Fibroblast of skin of right quadriceps (primary cell): ENCODE measurements at places on chromosomes 3 and 15.

DNA sequence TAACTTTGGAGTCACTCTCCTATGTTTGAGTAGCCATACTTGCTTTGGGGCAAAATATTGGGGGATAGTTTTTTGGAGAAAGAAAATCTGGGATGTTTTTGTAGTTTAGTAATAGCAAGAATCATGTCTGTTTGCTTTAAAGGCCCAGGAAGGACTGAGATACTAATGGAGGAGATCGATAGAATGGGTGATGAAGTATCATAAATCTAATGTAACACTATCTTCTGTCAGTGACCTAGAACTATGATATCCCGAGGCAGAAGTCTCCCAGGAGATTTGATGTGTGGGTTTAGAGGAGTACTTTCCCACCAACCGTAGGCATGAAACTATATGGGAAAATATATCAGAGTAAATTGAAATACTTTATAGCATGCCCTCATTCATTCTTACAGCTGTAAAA lies 21.0 kb upstream of the NFKBIZ start:
- peak; percentile 28 for DNase-seq

DNA sequence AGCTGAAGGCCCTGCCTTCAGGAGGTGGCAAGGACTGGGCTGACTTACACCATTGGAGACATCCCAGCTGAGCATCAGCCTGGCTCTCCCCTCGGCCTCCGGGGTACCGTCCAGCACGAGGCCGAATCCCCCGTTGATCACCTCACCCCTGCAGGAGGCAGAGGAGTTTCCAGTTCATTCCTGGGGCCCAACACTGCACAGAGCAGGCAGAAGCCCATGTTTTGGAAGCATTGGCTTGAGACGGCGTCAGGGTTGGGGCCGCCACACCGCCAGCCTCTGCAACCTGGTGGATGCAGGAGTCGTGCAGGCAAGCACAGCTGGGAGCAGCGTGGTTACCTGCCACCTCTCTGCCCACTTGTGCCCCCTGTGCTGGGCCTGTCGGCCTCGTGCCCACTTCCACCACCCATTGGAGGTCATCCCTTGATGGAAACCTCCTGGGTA lies 7.7 kb upstream of the ZXDC start:
- DNase-seq, result no peak

GRCh38 chr15:44243141-44243540 lies 45.4 kb upstream of the GOLM2 start:
- no peak for DNase-seq

DNA sequence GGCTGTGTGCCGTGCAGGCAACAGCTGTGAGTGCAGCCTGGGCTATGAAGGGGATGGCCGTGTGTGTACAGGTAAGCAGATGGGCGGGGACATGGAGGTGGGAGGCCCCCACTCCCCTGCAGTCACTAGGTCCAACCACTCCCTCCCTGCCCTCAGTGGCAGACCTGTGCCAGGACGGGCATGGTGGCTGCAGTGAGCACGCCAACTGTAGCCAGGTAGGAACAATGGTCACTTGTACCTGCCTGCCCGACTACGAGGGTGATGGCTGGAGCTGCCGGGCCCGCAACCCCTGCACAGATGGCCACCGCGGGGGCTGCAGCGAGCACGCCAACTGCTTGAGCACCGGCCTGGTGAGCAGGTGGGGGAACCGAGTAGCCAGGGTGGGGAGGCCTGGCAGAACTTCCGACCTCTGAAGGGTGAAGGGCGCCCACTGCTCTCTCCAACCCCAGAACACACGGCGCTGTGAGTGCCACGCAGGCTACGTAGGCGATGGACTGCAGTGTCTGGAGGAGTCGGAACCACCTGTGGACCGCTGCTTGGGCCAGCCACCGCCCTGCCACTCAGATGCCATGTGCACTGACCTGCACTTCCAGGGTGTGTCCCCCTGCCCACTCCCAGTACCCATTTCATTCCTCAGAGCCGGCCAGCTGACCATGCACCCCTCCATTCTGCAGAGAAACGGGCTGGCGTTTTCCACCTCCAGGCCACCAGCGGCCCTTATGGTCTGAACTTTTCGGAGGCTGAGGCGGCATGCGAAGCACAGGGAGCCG lies 11.6 kb downstream of the NT5DC2 start:
- no peak for DNase-seq

DNA sequence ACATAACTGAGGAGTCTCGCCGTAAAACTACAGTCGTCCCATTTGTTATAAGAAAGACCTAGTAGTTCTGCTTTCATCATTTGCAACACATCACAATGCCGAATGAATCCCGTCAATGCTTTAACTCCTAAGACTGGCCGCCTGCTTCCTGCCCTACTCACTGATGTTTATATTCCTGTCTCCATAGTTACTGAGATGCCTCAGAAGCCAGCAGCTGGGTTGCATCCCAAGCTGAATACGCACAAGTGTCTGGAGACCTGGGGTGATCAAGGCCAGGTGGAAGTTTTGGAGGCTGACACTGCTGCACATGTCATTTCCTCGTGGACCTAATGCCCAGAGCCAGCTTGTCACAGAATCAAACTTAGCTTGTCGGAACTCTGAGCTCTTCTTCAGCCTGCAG lies 95.2 kb upstream of the UBE2E1 start:
- DNase-seq, result peak; percentile 87

DNA sequence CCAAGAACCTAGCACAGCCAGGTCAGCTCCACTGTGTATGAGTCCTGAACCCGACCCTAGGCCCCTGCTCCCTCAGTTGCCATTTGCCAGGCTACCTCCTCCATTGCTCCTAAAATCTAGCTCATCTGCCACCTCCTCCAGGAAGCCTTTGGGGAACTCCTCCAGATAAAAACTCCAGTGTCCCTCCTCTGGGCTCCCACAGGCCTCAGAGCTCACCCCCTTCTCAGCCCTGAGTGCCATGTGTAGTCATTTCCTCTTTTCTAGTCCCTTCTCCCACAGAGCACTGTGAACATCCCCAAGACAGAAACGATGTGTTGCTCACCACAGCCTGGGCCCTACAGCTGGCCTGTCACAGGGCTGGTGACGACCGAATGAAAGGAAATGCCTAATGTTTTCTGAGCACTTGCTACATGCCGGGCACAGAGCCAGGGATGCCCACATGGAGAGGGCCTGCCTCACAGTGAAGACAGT lies 61.0 kb downstream of the IQSEC1 start:
- peak; percentile 24 for DNase-seq

- no peak for DNase-seq
Measured at GRCh38 chr3:50657407-50657806, 17.3 kb upstream of the DOCK3 start.

- peak; percentile 38 for DNase-seq
Measured at GRCh38 chr3:196969660-196970546, 1.3 kb upstream of the PIGZ start.

DNA sequence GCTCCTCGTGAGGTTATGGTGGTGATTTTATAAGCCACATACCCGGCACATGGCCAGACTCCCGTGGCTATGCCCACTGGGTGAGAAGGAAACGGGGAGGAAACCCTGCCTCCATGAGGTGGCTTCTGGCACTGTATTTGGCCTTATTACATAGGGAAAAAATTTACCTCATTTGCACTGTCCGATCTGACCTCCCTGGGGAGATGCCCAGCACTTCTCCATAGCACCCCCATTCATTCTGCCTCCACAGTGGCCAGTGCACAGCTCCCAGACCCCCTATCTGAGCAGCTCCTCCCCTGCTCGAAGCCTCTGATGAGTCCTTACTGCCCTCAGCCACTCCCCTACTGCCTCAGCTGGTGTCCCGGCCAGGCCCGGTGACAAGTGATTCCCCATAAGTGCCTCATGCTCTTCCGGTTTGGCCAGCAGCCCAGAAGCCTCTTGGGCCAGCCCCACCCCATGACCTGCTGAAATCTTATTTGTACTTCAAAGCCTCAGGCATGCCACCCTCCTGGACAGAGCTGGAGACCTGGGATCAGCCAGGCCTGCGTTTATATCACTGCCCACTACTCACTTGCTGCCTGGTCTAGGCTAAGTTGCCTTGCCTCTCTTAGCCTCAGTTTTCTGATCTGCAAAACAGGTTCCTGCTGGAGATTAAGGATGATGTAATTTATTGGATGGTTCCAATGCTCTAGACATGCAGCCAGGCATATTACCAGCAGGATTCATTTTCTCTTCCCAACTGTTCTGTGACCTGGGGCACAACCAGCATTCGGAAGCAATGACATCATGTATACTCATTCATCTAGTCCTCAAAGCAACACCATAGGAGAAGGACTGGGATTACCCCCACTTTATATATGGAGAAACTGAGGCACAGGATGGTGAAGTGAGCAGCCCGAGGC lies 30.6 kb upstream of the SLC6A6 start:
- peak; percentile 39 for DNase-seq

GRCh38 chr3:150725548-150725947 lies 21.8 kb upstream of the ERICH6 start:
- no peak for DNase-seq

- no peak for DNase-seq
Measured at GRCh38 chr3:27454914-27455313, 29.3 kb downstream of the SLC4A7 start.

DNA sequence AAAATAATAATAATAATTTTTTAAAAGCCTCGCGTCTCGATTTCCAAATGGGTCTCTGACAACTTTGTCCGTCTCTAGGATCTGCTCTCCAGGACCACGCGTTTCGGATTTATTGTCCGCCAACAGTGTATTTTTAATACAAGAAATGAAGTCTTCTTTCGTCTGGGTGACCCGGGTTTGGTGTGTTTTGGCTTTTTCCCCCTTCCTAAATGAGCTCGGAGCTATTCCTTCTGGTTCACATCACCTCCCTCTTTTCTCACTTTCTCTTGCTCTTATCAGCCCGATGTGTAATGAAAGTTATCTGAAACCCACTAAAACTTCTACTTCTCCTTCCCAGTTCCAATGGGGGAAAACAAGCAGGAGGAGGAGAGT lies 516.7 kb downstream of the MECOM start:
- peak; percentile 6 for DNase-seq

- DNase-seq, result no peak
Measured at GRCh38 chr3:122021811-122022401, at the start of gene ILDR1. TSS of gene ILDR1 (minus strand) at chr3:122022247. CDS start at chr3:122022077, 170 bp downstream.

- DNase-seq, result peak; percentile 28
Measured at GRCh38 chr15:39582977-39583595, 2.2 kb downstream of the THBS1 start.

DNA sequence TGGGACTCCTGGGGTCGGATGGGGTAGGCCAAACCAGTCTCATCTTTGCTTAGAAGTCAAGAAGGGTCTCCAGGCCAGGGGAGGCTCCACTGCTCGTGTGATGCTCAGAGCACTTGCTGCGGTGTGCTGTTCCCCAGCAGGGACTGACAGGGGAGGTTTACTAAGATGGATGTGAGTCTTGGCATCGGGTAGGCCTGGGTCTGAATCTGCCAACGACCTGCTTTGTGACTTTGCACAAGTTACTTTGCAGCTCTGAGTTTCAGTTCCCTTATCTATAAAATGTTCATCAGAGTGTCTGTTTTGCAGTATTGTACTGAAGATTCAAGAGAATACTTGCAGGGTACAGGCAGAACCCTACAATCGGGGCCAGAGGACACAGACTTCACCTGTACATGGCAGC lies 17.3 kb upstream of the CDCP1 start:
- DNase-seq, result no peak

GRCh38 chr3:137100326-137100725 lies 142.5 kb downstream of the IL20RB start:
- no peak for DNase-seq

DNA sequence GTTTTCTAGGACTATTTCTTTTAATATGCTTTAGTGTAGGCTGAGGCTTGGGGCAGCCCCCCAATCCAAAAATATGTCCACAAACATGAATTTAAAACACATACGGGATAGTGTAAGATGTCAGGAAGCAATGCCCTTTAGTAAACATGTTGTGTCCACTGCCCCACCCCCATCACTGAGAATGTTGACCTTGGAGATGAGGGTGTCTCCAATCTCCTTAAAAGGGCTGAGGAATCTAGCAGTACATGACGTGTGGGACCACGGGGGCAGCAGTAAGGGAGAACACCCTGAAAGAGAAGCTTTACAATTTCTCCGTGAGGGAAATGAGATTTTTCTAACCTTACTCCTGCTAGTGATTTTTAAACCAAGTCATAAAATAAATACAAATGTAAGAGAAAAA lies 84.7 kb downstream of the SQOR start:
- DNase-seq, result no peak

DNA sequence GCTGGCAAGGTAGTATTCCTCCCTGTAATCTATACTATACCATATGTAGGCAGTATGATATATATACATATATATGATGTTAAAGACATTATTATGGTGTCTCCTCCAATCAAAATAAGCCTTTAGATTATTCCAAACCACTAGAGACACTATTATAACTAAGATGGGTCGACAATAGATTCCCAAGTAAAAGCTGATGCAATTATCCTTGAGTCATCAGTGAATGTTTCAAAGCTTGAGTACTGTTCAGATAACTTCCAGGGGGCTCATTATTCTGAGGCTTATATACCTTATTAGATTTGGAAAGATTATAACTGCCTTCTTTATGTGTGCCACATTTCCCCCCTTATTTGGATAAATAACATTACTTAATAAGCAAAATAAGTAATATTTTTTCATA lies 11.9 kb upstream of the C3orf38 start:
- DNase-seq, result peak; percentile 67

GRCh38 chr3:128734523-128735189 lies 8.7 kb downstream of the RAB7A start:
- DNase-seq, result no peak

DNA sequence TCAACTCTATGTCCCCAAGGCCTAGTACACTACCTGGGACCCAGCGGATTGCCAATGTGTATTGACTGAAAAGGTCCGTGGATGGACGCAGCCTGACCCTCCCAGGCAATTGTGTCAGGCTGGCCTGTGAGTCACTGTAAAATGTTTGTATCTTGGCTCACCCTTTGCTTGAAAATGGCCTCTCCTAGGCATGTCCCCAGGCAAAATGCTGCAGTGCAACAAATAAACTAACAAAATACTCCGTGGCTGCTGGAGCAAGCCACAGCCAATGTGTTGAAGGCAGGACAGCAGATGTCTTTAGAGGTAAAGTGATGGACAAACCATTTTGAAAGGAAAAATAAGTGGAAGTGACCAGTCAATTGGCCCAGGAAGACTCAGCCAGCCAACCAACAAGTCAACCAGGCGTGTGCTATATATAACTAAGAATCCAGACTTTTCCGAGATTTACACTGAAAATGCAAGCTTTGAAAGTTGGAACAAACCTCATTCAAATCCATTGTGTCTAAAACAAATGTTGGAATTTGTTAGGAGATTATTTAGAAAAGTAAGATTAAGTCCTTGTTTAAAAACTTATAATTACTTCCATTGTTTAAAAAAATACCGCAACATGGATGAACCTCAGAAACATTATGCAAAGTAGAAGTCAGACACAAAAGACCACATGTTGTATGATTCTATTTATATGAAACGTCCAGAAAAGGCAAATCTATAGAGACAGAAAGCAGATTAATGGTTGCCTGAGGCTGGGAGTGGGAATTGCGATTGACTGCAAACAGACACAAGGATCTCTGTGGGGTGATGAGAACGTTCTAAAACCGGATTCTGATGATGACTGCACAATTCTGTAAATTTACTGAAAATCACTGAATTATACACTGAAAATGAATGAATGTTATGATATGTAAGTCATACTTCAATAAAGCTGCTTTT lies 191.2 kb downstream of the TLE3 start:
- DNase-seq, result no peak
